ENCODE measurements at places on chromosomes 7 and 10.
A peak's percentile ranks its signal among the peaks of the same experiment; 100 is the strongest.

DNA sequence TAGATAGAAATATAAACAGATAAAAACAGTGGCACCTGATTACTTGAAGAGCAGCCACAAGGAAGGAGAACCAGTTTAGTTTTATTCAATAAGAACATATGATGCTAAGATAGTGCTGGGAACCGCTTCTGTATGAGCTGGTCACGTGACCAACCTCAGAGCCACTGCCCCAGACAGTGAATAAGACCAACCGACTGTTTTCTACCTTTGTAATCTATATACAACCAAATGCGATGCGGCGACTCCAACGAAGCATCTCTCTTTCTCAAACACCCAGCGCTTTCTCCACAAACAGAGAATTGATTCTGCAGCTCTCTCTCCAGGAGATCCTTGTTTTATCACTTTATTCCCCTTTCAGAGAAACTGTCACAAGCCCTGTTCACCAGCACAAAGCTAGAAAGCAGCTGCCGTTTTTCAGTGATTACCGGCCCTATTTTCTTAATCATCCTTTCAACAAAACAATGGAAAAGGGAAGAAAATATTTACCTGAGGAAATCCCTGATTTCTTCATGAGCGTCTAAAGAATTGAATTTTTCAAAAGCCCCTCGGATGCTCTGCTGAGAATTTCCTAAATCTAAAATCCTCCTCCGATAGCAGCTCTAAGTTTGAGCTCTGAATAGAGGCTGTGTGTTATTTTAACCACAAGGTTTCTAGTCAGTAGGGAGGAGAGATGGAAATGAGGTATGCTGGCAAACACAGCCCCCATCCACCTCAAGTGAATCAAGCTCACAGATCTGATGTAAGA is 55.7 kb upstream of the JCAD start:
- no peak for DNase-seq

GRCh38 chr7:113086431-113086888 is at the start of gene GPR85:
GPR85 (minus strand) TSS chr7:113086827; CDS start chr7:113084721, 2,106 bp downstream.
- peak; percentile 89 for DNase-seq

DNA sequence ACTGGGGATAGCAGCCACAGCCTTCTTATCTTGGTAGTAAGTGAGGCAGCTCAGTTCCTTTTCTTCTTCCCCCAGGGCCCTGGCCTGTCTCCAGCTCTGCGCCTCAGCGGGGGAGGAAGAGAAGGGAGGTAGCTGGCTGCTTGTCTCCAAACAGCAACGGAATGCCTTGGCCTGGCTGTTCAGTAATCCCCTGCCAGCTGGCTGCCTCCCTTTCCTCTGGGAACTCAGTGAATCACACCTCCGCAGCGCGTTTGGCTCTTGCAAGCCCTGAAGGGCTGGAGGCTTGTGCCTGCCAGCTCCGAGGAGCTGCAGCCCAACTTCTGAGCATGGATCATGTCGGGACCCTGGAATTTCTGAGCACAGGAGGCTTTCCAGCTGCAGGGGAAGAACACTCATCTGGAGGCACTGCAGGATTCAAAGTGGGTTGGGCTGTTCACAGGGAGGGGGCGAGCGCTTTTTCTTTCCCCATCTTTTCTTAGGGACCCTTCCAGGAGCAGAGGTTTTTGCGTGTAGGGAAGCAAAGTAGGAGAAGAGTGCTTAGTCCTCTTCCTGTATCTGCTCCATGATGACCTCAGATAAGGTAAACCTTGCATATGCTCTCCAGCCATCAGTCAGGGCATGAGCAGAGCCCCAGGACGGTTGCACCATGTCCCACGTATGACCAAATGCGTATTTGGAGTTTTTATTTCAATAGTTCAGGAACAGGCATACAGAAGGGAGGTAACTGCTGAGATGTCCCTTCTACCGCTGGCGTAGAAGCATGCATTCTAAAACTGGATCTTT is 253.2 kb upstream of the INHBA start:
- peak; percentile 97 for DNase-seq

DNA sequence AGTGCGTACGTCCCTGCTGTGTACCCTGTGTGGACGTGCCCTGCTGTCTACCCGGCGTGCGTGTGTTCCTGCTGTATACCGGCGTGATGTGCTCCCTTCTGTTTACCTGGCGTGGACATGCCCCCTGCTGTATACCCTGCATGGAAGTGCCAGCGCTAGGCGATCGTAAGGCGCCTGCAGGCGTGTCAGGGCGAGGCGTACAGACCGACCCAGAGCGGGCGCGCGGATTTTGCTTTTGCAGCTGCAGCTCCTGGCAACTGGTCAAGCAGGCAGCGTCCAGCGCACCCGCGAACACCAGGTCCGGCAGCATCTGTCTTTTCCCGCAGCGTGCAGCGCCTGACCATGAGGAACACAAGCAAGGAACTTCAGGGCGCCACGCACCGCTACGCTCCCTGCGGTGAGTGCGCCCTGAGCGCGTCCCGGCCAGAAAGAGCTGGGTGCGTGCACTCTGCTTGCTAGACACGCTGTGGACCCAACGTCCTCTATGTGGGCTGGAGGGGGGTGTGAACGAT is 680 bp downstream of the C7orf57 start:
- peak; percentile 43 for DNase-seq

DNA sequence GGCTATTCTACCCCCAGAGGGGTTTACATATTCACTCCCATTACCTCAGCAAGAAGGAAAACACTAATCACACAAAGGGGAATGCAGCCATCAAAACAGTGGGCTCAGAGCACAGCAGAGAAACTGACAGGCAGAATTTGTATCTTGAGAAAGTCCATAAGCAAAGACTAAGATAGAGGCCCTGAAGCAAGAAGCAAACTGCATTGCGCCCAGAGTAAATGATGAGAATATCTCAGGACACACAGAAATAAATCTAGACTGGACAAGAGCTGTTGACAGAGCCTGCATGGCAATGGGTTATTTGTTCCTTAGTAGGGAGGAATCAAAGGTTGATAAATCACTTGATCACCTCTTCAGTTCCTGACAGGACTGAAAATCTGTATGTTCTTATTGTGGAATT is 440.7 kb upstream of the CELF2 start:
- no peak for DNase-seq

DNA sequence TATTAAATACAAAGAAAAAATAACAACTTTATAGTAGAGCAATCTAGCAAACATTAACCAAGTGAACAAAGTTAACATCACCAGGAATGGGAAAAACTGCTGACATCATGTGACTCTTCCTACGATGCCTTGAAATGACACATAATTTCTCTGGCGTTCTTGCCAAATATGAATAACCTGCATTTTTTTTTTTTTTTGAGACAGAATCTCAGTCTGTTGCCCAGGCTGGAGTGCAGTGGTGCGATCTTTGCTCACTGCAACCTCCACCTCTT is 126.5 kb upstream of the VKORC1L1 start:
- DNase-seq, result peak; percentile 36

- DNase-seq, result no peak
These were observed 2.2 kb upstream of the CUEDC2 start for GRCh38 chr10:102434394-102435132.

GRCh38 chr7:75572396-75572795 is 80.3 kb downstream of the SPDYE5 start:
- DNase-seq, result no peak

GRCh38 chr10:3622845-3623621 is 162.0 kb downstream of the KLF6 start:
- peak; percentile 11 for DNase-seq

- DNase-seq, result no peak
These were observed 1140.0 kb upstream of the AUTS2 start for GRCh38 chr7:68458010-68458908.

- no peak for DNase-seq
These were observed 111.1 kb downstream of the MDFIC start for GRCh38 chr7:115032715-115033703.

- DNase-seq, result peak; percentile 5
These were observed 161.2 kb downstream of the ZNF33B start for GRCh38 chr10:42477170-42477569.

DNA sequence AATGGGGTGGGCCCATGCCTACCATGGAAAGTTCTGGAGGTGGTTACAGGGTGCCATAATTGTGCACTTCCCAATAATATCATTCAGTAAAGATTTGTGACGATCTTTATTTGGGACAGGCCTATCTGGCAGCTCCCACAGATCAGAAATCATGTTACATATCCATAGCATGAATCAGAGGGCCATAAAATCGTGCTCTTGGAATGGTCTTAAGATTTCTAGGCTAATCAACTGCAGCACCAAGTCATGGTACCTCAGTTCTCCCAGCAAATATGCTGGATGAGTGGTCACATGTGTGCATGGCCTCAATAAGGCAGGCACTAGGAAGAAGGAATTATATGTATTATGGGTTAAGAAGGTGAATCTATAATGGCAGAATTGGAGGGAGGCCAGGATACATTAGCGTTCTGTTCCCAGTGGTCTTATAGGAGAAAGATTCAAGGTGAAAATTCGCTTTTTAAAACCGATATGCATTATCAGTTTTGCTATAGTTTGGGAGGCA is 134.7 kb downstream of the NRP1 start:
- no peak for DNase-seq

DNA sequence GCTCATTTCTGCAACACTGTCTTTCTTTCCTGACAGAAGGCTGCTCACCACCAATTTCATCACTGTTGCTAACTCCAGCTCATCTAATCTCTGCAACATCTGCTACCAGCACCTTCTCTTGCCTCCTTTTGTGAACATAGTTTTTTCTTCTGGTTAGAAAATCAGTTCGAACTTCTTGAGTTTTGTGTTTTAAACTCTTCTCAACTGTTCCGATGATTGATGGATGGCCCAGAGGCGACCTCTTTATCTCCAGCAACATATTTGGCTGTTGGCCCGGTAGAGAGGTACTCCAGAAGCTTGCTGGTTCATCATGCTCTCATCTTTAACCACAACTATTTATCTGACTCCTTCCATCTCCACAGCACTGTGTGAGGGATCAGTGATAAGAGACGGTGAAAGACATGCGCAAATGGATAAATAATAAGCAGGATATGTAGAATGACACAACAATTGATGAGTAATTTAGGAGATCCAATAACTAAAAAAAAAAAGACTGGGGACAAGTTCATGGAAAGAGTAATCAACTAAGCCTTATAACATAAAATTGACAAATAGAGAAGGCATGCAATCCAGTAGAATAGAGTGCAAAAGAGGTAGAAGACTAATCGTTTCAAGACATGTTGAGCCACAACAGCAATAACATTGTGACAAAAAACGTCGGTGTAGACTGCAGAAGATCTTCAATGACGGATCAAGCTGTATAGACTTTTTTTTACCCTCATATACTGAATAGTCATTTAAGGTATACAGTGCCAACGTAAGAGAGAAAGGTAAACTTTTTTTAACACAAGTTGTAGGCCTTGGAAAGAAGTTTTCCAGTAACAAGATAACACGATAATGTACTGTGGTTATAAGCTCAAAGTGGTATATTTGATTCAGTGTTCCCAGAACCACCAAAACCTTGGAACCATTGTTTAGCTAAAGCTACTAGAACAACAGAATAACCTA is 152.2 kb downstream of the CRPPA start:
- peak; percentile 6 for DNase-seq

- DNase-seq, result peak; percentile 58
These were observed 100.5 kb downstream of the ZEB1 start for GRCh38 chr10:31419394-31420063.

- no peak for DNase-seq
These were observed 23.5 kb downstream of the PTPRN2 start for GRCh38 chr7:158563911-158564662.

DNA sequence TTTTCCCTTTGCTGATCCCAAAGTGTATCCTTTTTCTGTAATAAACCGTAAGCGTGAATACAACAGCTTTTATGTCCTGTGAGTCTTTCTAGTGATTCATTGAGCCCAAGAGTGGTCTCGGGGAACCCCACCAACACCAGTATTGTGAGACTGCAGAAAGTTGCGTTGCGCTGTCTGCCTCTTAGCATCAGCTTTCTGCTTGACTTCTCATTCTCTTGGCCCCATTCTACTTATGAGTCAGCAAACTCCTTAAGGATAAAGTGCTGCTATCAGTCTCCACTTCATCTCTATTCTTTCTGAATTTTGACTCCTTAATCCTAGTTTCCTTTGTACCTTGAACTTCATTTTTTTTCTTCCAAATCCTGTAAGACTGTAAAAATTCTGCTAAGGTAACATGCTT is 184.3 kb upstream of the MBL2 start:
- no peak for DNase-seq
